ENCODE measurements at places on chromosomes 5 and 9.

DNA sequence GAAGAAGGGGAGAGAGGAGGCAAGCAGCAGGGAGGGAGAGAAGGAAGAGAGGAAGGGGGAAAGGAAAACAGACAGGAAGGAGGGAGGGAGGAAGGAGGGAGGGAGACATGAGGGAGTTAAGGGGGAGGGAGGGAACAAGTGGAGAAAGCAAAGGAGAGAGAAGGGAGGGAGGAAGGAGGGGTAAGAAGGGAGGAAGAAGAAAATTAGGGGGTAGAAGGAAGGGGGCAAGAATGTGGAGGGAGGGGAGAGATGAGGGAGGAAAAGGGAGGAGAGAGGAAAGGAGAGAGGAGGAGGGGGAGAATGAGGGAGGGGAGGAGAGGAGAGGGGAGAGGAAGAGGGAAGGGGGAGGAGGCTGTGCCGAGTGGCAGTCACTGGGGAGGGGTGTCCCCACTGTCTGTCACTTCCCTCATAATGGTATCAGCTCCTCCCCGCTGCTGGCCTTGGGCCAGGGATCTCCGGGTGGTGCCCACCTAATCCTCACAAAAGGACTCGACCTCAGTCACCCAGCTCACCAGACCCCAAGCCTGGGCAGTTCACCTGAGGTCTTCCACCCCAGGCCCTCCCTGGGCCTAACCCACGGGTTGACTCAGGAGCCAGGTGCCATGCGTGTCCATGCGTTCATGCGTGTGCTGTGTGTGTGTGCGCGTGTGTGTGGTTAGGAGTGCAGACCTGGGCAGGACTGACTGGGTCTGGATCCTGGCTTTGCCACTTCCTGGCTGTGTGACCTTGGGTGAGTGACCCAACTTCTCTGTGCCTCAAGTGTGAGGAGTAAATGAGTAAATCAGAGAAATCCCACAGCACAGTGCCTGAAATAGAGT, 18.1 kb downstream of the C9orf50 start:
- DNase-seq, result no peak

DNA sequence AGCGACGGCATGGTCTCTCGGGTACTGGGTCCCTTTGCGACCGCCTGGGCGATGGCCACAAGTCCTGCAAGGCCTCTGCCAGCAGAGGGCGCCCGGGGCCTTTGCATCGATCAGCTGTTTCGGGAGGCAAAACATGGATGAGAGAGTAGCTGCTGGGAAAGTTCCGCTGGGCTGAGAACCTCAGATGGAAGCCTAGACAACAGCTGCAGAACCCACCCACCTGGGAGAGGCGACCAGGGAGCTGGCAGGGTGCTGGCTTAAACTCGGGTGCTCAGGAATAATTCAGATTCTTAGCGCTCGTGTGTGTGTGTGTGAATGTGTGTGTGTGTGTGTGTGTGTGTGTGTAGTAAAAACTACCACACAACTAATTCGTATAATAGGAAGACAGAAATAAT, 50.0 kb downstream of the TRIM32 start:
- DNase-seq, result peak; percentile 95

GRCh38 chr9:135108831-135109510, 21.5 kb downstream of the OLFM1 start:
- no peak for DNase-seq

DNA sequence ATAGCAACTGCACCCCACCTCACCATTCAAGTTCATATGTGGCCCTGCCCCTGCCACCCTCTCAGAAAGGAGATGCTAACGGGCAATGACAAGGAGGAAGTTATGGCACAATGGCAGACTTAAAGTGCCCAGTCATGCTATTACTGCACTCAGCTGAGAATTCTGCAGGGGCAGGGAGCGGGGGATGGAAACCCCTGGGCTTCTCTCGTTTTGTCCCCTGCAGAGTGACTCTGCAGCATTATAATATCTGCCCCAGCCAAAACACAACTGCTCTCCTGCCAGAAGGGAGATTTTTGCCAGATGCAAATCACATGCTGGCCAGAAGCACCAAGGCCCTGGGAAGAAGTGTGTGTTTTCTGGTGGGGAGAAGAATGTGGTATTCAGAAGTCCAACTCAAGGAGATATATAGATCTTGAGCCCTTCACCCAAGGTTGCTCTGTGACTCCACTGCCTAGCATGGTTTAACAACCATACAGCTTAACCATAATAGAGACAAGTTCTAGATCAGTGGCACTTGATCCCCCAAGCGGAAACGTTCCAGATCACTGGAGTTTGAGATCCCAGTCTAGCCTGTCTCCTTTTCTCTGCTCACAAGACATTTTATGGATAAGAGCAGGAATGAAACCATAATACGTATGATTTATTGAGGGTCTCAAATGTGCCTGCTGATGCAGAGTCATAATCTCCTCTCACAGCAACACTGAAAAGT, 207.0 kb upstream of the MAP3K1 start:
- no peak for DNase-seq

DNA sequence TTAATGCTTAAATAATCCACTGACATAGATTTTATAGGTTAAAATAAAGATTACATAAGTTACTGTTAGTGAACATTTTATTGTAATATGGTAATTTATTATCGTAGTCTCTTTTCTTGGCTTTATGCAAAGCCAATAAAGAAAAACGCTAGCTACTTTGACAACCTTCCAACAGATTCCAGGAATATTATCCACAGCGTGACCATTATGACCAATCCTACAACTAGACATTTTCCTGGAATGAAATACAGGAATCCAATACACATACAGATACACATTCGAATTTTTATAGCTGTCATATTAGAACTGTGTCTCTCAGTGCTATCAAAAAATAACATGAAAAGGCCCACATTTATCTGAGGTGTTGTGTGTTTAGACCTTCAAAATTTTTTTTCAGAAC, 13.1 kb downstream of the RPS23 start:
- DNase-seq, result no peak

DNA sequence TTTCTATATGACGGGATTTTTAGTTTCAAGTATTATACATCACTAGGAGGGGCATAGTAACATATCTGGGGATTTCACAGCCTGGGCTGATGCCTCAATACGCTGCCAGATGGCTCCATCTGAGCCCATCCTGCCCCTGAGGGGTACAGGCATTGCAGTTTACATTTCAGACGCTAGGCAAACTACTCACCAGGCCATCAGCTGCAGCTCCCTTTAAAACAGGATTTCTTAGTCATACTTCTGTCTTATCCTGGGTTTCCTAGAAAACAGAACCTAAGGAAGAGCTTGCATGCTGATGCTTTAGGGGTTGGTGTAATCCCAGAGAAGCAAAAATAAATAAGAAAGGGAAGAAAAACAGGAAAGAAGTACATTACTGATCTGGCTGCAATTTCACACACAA, 372.8 kb upstream of the PIK3R1 start:
- no peak for DNase-seq

- no peak for DNase-seq
These were observed 116.4 kb downstream of the RXRA start for GRCh38 chr9:134442486-134443173.

DNA sequence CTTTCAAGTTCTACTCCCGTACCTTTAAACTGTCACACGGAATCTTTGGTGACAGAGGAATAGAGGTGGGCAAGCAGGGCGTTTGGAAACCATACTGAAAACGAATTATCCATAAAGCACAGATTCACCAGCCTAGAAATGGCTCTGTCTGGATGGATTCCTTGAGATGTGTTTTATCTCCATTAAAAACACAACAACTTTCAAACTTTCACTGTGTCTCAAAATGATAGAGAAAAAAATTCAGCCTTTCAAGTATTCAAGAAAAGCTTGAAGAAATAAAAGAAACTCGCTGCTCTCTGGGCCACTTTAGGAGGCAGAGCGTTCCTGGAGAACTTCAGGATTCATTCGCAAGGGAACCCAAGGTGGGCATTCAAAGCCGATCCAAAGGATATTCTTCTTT, 589 bp upstream of the THBS4 start:
- DNase-seq, result no peak

DNA sequence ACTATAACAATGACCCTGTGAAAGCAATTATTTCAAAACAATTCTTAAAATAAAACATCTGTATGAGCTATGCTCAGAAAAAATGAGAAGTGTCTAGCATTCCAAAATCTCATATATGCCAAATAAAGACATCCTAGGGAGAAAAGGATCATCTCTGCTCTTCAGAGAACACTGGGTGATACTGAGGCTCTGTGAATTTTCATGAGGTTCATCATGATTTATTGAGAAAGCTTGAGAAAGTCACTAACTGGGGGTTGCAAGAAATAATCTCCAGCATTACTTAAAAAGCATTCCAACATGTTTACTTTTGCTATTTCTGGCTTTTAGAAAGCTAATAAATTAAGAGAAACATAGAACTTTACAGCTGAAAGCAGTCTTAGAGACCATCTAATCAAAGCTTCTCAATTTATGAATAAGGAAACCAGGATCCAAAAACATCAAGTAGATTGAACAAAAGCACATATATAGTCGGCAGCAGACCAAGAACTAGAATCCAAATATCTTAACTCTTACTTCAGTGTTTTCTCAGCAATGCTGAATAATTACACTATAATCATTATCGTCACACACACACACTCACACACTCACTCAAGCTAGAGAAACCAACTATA, 372.8 kb downstream of the NR2F1-AS1 start:
- DNase-seq, result no peak

DNA sequence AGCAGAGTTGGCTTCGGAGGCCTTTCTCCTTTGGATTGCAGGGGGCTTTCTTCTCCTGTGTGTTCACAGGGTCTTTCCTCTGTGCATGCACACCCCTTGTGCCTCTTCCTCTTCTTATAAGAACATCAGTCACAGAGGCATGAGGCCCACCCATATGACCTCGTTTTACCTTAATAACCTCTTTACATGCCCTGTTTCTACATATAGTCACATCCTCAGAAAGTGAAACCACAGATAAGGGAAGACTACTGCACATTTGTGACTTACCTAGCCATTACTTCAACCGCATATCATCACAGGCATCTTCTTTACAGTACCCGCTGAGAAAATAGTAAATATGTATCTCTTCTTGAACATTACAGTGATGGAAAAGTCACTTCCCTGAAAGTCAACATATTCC, 204.9 kb upstream of the TARS1 start:
- no peak for DNase-seq

DNA sequence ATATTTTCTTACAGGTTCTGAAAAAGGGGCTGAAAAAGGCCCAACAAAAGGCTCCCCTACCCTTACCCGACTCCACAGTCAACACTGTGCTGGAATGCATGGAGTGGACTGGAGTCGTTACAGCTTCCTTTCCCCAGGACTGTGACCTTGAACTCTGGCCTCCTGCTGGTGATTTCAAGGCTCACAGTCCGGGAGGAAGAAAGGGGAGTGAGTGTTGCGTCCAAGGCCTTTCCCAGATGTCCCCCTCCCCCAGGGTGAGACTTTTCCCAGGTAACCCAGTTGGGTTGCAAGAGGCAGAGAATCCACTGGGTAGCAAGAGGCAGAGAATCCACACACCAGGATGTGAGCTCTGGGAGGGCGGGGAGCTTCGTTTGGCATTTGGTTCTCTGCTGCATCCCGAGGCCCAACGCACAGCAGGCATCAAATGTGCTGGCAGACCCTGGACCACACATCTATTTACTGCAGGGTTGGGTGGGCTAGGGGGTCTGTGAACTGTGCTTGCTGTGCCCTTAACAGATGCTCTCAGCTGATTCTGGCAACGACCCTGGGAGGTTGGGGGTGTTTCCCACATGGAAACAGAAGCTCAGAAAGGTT, 37.5 kb downstream of the FABP6 start:
- DNase-seq, result no peak

GRCh38 chr5:41097642-41098041, 26.5 kb upstream of the MROH2B start:
- no peak for DNase-seq
